ENCODE measurements at places on chromosomes 4 and X. TPM values are rescaled to one million over a fixed set of nuclear protein-coding genes. Genes with fewer than 3 reads are reported as not detected.

ABLIM2 gene
- total RNA-seq: not detected

ADH7 gene
- not detected for total RNA-seq

ATP7A gene
- total RNA-seq: 7.2 TPM

TEX13D gene
- not detected for total RNA-seq

MAGEC2 gene
- total RNA-seq: not detected

ATP2B3 gene
- total RNA-seq: not detected
